NCI-H2171 (cell line): ENCODE measurements at places on chromosomes 16 and 17.

- DNase-seq: no peak
These were observed 13.9 kb upstream of the CLEC18C start for GRCh38 chr16:70159355-70160348.

- DNase-seq: peak; percentile 31
These were observed 694 bp downstream of the NF1 start for GRCh38 chr17:31095236-31096105.

DNA sequence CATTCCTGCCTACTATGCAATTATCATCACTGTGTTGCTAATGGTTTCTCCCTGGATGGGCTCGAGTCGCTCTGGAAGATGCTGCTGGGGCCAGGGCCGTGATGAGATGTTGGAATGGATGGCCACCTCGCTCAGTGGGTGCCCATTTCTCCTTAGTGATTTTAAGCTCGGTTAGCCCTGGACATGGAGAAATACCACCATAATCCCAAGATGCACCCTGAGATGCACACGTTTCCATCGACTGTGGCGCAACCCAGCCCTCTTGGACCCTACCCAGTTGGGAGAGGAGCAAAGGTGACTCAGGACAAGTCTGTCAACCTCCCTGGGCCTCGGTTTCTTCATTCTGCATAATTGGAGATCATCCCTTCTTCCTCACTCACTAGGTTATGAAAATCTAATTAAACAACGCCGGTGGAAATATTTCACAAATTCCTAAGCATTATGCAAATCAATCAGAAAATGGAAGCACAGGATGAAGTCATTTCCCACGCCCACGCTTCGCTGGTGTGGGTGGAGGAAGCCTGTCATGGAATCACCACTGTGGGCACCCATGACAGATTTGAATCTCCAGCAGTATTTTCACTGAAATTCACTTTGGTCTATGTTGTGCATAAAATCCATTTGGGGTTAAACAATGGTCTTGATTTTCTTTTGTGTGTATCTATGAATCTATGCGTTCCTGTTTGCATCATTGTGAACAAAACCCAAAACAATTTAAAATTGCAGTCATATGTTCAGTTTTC, 195.2 kb downstream of the AXIN2 start:
- DNase-seq: no peak

DNA sequence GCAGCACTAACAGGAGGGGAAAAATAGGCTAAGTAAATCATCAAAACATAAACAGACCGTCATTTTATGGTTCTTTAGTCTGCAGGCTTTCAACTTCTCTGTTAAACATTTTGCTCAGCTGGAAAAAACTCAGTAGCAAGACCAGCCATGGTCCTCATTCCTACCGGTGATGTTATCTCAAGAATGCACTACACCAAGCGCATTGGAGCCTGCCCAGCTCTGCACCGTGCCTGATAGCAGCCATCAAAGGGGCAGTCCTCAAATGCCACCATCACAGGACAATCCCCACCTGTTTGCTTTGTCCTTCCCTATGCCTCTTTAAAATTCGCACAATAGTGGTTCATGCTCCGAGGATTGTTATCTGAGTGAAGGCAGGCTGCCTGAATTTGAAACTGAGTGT, 181.5 kb upstream of the MON1B start:
- DNase-seq: no peak

- DNase-seq: no peak
These were observed 72.6 kb downstream of the TMEM100 start for GRCh38 chr17:55649957-55650597.

GRCh38 chr16:75087375-75087979, 29.1 kb downstream of the LDHD start:
- no peak for DNase-seq

DNA sequence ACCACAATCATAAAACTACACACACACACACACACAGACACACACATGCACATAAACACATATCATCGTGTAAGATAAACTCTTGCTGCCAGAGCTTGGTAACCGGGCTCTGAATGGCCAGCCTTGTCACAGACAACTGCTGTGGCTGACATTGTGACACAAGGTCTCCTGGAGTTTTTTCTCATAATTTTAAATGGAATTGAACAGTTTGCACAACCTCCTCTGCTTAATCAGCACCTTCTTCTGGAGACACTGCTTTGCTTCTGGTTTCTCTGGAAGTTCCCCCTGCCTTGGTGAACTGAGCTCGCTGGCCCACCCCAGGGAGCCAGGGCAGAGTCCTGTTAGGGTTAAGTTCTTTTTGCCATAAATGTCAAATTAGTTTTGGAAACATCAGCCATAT, 115.4 kb downstream of the UTP18 start:
- no peak for DNase-seq

DNA sequence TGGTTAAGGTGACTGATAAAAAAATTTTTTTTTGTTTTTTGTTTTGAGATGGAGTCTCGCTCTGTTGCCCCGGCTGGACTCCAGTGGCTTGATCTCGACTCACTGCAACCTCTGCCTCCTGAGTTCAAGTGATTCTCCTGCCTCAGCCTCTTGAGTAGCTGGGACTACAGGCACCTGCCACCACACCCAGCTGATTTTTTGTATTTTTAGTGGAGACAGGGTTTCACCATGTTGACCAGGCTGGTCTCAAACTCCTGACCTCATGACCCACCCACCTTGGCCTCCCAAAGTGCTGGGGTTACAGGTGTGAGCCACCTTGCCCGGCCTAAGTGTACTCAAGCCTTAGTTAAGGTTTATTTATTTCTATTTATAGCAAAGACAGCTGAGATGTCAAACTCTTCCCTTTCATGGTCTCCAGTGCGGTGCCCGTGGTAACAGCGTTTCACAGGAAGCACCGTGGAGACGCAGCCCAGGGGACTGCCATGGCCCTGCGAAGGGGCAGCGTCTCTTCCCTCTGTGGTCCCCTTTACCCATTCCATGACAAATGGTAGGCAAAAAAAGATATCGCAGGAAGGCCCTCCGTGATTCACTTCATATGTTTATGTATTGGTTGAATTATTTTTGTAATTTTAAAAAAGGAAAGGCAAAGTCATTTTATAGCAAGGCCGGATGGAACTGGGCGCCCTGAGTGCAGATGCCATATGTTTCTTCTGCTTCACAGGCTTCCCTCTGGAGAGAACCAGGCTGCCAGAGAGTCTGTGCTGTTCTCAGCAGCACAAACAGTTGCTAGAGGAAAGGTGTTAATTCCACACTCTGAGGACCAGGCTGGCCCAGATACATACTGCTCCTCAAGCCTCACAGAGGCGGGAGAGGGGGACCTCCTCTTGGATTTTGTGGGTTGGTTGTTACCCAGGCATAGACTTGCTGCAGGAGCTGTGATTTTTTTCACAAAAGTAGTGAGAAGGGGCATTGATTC, 29.2 kb downstream of the DDX19A start:
- DNase-seq: peak; percentile 80

DNA sequence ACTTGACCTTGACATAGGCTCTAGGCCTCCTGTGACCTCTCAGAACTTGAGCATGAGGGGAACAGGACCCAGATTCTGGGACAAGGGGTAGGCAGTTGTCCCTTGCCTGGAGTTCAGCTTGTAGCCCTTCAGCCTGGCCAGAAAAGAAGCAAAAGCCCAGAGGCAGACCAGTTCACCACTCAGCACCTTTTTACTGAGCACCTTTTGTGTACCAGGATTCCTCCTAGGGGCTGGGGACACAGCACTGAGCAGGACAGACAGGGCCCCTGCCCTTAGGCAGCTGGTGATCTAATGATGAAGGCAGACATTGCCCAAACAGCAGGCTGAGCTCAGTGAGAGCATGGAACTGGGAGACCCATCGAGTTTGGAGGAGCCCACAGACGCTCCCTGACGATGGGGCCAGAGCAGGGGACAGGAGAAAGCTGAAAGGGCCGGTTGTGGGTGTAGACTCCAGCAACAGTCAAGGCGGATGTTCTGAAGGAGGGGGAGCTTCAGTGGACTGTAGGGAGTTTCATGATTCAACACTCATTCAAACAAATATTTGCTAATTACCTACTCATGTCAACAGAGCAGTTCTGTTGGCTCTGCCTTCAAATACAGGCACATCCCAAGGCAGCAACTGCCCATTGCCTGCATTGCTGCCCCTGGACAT, 32.0 kb downstream of the SBK1 start:
- no peak for DNase-seq

DNA sequence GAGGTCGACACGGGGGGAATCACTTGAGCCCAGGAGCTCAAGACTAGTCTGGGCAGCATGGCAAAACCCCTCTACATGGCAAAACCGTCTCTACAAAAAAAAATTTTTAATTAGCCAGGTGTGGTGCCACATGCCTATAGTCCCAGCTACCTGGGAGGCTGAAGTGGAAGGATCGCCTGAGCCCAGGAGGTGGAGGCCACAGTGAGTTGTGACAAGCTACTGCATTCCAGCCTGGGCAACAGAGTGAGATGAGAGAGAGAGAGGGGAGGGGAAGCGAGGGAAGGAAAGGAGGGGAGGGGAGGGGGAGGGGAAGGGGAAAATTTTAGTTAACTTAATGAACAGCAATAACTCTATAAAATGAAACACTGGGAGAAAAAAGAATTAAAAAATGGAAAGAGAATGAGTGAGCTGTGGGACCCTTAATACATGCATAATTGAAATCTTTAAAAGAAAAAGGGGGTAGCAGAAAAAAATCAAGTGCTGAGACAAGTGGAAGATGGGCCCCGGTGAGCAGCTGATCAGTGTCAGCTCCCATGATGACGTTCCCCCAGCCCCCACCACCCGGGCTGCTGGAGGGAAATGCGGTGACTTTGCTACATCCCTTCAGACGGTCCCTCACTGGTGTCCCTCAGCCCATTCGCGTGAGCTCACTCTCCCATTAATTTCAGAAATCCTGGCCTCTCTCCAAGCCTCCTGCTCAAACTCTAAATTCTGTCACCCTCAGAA, 2.7 kb downstream of the ASGR2 start:
- DNase-seq: no peak

- DNase-seq: no peak
These were observed 40.4 kb downstream of the TNRC6A start for GRCh38 chr16:24769806-24770205.

GRCh38 chr17:79549141-79549915, 61.5 kb downstream of the RBFOX3 start:
- DNase-seq: peak; percentile 91

DNA sequence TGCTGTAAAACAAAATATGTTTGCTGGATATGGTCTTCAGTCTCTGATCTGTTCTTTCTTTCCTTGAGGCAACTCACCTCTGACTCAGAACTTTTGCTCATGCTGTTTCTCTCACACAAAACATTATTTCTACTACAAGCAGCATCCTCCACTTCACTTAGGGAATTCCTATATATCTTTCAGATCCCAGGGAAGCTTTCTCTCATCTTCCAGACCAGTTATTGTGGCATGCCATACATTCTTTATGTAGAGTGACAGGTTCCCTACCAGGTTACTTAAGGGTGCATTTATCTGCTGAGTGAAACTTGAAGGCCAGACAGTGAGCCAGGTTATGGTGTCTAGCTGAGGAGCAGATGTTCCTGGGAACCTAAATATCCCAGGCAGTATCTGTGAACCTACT, 1226.0 kb downstream of the CDH8 start:
- DNase-seq: no peak

DNA sequence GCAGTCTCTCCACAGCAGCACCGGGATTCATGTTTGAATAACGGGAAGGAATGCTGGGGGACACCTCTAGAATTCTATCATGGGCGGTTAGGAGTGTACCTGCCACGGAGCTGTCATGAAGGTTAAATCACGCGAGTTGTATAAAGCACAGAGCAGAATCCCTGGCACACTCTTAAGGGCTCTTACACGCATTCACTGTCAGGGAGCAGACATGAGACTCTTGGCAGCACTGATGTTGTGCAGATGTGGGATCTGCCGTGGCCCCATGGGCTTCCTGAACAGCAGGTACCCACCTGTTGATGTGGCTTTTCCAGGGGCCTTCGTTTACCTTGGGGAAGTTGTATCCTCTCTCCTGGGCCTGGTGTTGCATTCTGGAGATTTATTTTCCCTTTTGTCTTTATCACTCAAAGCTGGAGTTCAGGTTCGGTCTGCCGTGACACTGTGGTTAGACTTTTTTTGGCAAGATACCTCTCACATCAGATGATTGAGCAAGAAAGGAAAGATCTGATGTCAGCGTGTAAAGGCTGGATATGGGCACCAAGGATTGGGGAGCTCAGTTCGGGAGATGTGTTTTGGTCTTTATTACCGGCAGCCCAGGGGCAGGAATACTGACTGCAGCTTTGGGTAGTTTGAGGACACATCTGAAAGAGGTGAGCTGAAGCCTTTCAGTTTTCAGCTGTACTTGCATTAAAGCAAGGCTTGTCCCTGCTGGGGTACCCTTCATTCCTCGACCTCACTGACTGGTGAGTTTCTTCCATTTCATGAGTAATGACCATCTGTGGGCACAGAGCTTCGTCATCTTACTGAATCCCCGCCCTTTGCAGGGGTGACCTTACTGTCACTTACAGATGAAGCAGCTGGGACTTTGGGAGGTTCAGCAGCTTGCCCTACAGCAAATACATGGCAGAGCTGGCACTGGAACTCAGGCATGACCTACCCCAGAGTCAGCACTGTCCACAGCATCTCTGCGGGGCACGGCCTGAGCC, 19.3 kb downstream of the KNOP1 start:
- DNase-seq: no peak

- no peak for DNase-seq
These were observed 96.3 kb downstream of the NDEL1 start for GRCh38 chr17:8532021-8532420.

GRCh38 chr17:42129109-42129837, 6.7 kb downstream of the HSPB9 start:
- DNase-seq: no peak

- DNase-seq: no peak
These were observed 254.4 kb downstream of the SHISA9 start for GRCh38 chr16:13155780-13156179.

DNA sequence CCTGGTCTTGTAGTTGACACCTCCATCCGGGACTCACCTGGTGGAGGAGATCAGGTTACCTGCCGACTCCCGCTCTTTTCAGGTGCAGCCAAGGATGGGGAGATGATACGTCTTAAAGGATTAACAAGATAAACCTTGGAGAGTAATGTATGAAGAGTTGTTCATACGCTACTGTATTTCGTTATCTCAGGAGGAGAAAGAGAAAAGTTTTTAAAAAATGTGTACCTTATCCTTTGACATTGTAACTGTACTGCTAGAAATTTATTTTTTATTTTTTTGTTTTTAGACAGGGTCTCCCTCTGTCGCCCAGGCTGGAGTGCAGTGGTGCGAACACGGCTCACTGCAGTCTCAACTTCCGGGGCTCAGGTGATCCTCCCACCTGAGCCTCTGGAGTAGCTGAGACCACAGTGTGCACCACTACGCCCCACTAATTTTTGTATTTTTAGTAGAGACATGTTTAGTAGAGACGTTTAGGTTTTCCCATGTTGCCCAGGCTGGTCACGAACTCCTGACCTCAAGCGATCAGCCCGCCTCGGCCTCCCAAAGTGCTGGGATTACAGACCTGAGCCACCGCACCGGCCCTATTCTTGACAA, 764 bp upstream of the SMURF2 start:
- peak; percentile 72 for DNase-seq

- peak; percentile 88 for DNase-seq
These were observed 669 bp downstream of the RNF167 start for GRCh38 chr17:4940555-4941318.
